Activated T-cell treated with anti-CD3 and anti-CD28 coated beads, Interleukin-2, amount 50 U/mL, for 48 hours (primary cell): ENCODE measurements at places on chromosomes 7 and 10.

- DNase-seq = no peak
Measured at GRCh38 chr7:94059746-94060145, 55.6 kb upstream of the BET1 start.

- no peak for DNase-seq
Measured at GRCh38 chr7:128948976-128949760, 11.4 kb downstream of the IRF5 start.

DNA sequence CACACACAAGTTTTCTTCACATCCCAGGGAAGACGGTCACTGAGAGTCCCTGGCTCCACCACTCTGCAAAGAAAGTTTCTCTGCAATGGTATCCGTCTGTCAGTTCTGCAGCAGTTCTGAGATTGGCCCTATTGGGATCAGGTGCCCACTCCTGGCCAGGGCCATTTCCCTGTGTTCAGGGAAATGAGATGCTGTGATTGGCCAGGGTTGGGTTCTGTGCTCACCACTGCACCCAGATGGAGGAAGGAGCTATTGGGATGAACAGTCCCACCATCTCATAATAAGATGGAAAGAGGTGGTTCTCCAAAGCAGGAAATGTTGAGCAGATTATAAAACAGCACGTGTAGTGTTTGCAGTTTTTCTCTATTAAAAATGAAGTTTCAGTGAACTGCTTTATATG is 13.3 kb upstream of the PIP4K2A start:
- DNase-seq = no peak

- DNase-seq = no peak
Measured at GRCh38 chr10:100614429-100615095, 78.8 kb downstream of the HIF1AN start.

GRCh38 chr10:131905603-131906268 is 4.9 kb downstream of the PPP2R2D start:
- DNase-seq = no peak

GRCh38 chr10:12327074-12327473 is 22.3 kb upstream of the CAMK1D start:
- DNase-seq = no peak

DNA sequence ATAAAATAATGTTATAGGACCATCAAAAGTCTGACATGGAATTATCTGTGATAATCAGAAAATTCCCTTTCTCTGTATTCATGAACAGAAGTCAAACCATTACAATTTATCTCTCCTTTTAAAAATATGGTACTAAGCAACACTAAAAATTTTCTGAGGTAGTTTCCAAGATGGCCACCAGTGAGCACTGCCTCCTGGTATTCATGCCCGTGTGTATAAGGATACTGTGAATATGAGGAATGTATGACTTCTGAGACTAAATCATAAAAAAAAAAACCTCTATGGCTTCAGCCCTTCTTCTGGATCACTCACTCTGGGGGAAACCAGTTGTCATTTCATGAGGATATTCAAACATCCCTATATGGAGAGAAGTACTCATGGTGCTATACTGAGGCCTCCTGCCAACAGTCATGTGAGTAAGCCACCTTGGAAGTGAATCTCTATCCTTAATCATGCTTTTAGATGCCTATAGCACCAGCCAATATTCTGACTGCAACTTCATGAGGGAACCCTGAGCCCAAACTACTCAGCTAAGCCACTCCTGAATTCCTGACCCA is 41.1 kb downstream of the SIRT1 start:
- DNase-seq = no peak

DNA sequence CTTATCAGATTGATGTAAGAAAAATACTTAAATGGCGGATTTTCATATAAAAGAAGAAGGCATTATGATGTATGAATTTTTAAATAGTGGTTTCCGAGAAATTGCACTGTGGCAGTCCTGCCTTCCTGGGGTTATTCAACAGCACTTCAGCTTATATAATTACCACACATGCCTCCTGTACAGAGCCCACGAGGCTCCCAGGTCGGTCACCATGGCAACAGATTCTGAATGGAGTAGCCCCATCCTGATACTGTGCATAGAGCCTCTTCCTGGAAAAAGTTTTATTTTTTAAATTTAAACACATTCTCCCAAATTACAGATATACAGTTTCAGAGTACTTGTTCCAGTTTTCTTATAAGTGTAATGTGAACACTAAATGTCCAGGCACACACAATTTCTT is 15.9 kb upstream of the ASB4 start:
- DNase-seq = no peak

- peak; percentile 62 for DNase-seq
Measured at GRCh38 chr7:149872419-149873073, 1.2 kb upstream of the ATP6V0E2 start.

DNA sequence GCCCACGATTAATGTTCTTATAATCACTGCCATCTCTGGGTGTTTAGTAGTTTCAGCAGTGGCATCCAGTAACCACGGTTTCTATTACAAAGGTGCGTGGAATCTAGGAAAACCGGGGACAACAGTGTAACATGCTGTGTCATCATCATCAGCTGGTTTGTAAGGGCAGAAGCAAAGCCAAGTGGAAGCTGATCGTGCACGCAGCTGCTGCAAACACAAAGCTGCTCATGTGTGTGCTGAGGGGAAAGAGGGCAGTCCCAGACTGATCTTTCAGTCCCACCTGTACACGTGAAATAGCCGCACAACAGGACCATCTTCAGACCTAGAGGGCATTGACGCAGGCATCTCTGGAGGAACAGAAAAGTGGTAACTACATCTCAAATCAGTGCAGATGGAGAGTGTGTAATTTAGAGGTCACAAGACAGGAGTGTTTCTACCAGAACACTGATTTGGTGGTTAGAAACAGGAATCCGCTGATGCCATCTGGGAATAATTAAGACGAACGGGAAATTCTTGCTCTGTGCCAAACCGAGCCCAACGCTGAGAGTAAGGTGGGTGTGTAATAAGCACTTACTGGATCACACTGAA is 13.4 kb downstream of the ANKRD16 start:
- DNase-seq = no peak

DNA sequence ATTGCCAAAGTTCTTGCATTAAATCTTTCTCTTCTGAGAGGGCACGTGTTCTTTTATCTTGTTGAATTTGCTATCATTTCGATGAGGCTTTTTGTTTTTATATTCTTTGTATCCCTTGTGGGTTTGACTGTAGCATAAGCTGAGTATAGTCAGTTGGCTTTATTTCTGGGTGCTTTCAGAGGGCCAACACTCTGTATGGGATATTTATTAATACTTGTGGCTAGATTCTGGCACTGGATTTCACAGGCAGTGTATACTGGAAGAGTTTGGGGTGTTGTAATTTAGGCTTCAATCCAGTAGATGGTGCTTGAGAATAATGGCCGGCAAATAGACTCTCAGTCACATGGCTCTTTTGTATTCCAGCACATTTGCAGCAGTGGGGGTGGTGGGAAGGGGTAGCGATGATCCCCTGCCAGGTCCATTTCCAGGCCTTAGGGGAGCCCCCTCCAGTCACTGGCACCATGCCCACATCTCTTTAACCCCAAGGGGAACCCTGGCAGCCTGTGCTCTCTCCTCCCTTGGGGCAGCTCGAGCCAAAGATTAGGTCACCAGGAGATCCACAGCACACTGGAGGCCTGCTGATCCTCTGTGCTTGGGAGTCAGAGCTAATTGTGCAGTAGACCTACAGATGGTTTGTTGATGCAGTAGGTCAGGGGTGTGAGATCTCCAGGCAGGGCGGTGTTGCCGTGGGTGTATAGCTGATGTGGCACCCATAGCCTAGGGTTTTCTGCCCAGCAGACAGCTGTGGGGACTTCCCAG is 81.8 kb downstream of the PTPN20 start:
- no peak for DNase-seq

GRCh38 chr7:92854501-92855238 is 18.3 kb upstream of the CDK6 start:
- no peak for DNase-seq

GRCh38 chr10:73935895-73936294 is 25.0 kb downstream of the PLAU start:
- DNase-seq = no peak
